ENCODE measurements at places on chromosomes 7 and 10.

DNA sequence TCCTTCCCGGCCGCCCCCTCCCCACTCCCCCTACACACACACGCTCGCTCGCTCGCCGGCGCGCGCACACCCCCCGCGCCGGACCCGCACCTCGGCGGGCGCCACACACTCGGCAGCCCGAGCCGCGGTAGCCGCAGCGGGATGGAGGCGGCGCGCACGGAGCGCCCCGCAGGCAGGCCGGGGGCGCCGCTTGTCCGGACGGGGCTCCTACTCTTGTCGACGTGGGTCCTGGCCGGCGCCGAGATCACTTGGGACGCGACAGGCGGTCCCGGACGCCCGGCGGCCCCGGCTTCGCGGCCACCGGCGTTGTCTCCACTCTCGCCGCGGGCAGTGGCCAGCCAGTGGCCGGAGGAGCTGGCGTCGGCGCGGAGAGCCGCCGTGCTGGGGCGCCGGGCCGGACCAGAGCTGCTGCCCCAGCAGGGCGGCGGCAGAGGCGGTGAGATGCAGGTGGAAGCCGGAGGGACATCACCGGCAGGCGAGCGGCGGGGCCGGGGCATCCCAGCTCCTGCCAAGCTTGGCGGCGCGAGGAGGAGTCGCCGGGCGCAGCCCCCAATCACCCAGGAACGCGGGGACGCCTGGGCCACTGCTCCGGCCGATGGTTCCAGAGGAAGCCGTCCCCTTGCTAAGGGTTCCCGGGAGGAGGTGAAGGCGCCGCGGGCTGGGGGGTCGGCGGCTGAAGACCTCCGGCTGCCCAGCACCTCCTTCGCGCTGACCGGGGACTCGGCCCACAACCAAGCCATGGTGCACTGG is at the start of gene SORCS3:
TSS of gene SORCS3 (plus strand) at position 104 of the 750 bp plus-strand sequence.
- DNase-seq = no peak

- no peak for DNase-seq
Measured at GRCh38 chr7:6170571-6171531, 101.6 kb downstream of the CYTH3 start.

DNA sequence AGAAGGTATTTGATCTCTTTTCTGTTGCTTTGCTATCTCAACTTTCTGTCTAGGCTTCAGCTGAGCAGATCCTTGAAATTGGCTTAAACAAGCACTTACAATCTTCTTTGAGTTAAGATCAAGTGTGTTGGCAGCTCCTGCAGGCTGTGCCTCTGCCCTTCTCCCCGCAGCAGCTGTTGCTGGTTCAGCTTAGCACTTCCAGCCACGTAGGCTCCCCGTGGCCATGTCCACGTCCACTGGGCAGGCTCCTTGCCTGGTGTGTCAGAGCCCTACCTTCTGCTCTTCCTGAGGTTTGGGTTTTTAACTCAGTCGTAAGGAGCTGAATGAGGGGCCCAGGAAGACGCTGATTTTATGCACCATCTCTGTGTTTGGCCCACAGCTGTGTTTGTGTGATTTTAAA is 47.2 kb downstream of the CAMK1D start:
- no peak for DNase-seq

- no peak for DNase-seq
Measured at GRCh38 chr7:4650433-4651047, 31.6 kb upstream of the FOXK1 start.

DNA sequence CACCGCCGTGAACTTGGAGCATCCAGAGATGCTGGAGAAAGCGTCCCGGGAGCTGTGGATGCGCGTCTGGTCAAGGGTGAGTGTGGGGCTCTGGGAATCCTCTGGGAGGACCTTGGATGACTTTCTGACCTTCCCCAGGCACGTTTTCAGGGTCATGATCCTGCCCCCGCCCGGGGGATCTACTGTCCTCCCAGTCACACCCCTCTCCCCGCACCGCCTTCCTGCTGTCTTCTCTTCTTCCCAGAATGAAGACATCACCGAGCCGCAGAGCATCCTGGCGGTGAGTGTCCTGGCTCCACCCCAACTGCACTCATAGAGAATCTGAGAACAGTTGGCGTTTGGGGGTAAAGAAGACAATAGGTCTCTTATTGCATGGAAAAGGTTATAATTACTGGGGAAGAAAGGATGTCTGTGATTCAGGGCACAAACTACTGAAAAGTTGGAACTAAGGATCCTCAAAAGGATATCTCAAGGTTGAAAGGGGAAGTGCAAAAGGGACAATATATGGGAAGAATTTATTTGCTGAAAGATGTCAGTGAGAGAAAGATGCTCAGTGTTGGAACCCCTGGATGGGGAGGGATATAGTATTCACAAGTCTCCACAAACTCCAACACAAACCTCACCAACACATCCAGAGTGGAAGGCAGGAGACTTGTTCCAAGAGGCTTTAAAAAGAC is 1.9 kb downstream of the GSTK1 start:
- no peak for DNase-seq

DNA sequence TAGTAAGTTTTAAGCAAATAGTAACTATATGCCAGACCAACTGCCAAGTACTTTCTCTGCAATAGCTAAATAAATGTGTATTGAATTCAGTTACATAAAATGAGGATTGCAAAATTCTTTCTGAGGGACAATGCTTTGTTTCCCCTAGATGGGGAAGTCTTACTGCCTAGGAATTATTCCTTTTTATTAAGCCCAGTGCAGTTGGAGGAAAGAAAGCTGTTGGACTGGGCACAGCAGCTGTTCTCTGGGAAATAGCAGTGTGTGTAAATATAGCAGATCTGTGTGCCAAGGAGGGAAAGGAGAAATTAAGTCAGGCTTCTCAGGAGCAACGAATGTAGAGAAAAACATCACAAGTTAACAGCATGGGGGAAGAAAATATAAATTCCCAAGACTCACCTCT is 77.1 kb downstream of the SEC23IP start:
- no peak for DNase-seq

- DNase-seq = peak; percentile 53
Measured at GRCh38 chr10:127278001-127278400, 81.6 kb upstream of the INSYN2A start.

DNA sequence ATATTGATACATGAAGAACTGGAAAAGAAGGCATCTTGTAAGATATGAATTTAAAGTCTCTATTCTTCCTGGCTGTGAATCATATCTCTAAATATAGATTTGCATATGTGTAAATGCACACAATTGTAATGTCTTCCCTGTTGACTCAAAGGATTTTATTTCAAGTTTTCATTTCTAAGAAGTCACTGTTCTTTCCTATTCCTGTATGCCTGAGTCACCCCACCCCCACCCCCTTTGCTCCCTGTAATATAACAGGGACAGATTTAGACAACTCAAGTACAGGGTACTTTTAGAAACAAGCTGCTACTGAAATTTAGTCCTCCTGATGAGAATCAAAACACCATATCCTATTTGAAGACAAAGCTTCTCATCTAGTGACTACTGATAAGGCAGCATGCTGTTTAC is 43.0 kb upstream of the HECTD2 start:
- no peak for DNase-seq

DNA sequence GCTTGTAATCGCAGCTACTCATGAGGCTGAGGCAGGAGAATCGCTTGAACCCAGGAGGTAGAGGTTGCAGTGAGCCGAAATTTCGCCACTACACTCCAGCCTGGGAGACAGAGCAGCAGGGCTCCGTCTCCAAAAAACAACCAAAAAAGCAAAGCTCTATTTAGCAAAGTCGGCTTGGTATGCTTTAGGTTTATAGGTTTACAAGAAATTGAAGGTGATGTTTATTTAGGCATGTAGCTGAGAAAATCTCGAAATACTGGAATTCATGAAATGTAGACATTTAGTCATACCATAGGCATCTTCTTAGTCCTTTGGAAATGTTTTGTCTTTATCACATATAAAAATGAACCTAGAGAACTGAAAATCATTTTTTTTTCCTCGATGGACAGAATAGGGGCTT is 453.8 kb upstream of the ANKRD30A start:
- DNase-seq = no peak

DNA sequence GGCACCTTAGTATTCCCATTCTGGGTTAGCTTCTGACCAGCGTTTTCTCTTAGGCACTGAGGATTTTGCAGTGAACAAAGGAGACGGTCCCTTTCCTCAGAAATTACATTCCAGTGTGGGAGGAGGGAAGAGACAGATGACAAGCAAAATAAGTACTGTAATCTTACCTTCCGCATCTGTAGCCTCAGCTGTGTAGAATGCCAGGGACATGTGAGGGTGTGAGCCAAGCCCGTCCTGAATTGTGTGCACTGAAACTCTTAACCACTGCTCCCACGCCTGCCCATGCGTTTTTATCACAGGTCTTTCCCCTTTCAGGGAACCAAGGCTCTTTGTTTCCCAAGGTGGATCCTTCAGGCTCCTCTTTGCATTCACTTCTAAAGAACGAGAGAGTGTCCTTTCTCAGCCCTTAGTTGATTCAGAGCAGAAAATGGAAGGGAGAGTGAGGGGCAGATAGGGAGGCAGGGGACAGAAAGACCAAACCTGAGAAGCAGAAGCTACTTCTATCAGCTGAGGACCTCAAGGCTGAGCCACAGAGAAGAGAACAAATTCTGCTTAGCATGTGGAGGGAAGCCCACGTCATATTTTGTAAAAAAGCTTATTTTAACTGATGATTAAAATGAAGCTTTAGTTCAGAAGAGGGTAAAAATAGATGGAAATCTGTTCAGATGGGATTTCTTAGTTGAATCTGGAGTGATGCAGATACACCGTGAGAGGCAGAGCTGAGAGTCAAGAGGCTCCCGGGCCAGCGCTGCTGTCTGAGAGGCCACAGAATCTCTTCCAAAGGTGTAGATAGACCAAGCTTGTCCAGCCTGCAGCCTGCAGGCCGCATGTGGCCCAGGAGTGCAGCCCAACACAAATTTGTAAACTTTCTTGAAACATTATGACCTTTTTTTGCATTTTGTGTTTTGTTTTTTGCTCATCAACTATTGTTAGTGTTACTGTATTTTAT is 122.5 kb downstream of the CCNY start:
- DNase-seq = no peak

- no peak for DNase-seq
Measured at GRCh38 chr7:105224884-105225651, 163.7 kb downstream of the SRPK2 start.

- DNase-seq = no peak
Measured at GRCh38 chr7:94492601-94493000, 17.0 kb upstream of the CASD1 start.

GRCh38 chr10:119550827-119551226 is 8.3 kb upstream of the RGS10 start:
- DNase-seq = no peak

DNA sequence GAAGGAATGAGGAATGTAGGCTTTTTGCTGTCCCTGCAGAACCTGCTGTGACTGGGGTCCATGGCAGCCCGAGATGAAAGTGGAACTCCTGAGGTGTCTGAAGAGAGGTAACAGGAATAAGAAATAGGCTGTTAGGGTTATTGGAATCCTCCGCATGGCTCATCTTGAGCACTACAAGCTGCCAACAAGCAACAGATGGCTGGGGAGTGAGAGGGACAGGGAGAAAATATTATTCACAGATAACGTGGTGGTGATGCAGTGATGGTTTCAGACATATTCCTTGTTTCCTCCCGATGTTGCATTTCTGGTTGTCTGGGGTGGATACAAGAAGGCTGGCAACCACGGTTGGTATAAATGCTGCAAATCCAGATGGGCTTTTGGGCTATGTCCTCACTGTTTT is 46.1 kb downstream of the AP3M1 start:
- DNase-seq = no peak

DNA sequence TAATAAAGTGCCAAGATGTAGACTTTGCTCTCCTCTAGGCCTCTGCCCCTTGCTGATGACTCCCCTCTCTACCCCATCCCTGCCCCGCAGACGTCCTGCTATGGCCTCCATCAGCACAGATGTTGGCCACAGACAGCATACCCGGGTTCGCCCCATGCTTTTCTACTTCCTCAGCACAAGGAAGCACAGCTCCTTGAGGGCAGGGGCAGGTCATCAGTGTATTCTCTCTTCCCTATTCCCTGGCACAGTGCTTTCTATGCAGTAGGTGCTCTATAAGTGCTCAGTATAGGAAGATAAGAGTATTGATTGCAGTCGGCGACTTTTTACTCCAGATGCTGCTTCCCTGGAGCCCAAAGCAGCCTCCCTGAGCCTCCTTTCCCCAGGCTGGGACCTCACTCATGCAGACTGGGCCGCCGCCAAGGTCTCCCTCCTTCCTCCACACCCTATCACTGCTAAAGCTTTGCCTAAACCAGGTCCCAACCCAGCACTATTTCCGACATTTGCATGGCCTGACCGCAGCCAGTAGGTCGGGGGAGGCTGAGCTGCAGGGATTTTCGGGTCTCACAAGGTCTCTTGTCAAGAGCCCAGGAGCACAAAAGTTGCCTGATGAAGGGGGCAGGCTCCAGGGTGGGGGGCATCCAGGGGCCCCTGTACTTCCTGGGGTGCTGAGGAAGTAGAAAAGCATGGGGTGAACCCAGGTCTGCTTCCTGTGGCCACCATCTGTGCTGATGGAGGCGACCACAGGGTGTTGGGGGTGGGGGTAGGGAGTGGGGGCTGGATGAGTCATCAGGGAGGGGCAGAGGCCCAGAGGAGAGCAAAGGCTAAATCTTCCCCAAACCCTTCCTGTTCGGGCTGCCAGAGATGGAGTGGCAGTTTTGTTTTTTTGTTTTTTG is 8.0 kb downstream of the CALHM3 start:
- DNase-seq = no peak

DNA sequence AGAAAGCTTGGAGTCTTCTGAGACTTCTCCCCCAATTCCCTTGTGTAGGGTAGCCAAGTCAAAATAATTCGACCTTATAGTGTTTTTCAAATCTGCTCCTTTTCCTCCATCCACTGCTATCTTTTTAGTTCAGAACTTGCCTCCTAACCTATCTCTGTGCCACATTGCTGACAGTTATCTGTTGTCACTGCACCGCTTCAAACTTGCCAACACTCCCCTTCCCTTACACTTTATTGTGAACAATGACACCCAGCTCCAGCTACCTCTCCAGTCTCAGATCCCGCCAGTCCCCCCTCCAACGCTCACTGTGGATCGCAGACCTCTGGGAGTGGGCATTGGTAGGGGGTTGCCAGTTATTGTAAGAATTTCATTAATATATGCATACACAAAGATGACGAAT is 16.3 kb upstream of the HPS1 start:
- no peak for DNase-seq

DNA sequence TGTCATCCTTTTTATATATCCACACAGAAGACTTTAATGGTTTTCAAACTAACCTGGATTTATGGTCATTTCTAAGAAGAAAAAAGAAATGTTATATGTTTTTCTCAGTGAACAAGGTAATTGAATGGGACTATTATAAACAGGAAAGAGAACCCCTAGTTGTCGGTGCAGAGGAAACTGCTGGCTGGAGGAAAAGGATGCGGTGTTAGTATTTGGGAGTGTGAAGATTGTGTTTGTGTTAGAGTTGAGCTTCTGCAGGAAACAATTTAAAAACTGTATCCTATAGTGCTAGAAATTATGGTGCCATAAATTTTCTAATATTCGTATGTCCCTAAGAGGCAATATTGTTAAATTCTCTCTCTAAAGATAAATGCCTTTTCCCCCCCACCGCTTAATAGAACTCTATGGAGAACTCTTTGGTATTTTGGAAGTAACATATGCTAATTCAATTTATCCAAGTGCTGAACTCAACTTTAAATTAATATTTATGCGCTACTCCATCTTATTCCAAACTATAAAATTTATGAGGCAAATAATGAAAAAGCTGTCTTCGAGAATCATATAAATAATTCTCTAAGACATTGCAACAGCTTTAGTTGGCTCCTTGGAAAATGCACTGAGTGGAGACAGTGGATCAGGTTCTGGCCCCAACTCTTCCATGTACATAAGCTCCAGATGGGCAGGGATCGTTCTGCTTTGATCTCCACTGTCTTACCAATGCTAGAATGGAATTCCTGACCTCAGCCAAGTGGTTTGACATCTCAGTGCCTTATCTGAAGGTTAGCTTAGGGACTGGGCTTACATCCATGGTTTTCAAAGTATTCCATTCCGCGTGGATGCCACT is 5.6 kb downstream of the BZW2 start:
- DNase-seq = no peak

GRCh38 chr10:86019141-86019540 is 347.5 kb downstream of the GRID1 start:
- DNase-seq = no peak

All from NCI-H2081 (cell line).